COLO829 (cell line): ENCODE measurements at places on chromosomes 4 and X.

DNA sequence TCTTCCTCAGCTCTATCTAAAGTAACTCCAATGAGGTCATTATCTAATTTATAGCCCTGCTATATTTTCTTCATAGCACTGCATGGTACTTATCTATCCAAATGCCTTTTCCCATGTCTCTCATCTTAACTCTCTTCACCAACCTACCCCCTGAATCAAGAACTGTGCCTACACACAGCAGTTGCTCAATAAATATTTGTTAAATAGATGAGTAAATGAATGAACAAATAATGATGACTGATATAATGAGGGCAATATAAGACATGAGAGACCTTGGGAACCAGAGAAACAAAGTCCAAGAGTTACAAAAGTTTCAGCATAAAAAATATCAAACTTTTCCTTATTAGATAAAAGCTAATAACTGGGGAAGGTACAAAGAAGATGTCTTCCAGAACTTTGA, 19.6 kb downstream of the CAMK2D start:
- DNase-seq = no peak

- DNase-seq = no peak
These were observed 29.8 kb downstream of the ATP2B3 start for GRCh38 chrX:153547195-153547594.

DNA sequence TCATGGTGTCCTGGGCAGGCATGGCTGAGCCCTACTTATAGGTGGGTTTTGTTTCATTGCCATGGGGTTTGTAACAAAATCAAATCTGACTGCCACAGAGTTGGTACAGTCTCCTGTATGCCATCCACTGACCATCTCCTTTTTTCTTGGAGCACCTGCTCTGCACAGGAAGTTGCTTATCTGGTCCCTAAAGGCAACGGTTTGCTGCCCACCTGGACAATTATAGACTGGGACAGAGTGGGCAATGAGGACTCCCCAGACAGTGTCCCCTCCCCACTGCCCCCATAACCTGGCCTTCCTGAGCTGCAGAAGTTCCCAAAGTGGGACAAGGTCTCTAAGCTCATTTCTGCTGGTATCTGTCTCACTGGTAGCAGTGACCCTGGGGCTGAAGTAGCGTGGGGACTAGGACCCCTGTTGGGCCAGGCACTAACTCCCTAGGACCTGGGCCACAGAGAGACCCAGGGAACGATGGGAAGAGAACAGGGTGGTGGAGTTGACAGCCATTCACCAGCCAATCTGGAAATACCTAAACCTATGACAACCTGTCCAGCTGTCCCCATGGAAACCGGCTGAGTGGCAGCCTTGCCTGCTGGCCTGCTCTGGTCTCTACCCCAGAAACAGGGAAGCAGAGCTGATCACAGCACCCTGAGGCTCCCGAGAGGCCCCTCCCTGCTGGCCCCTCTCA, 64.7 kb downstream of the WFS1 start:
- DNase-seq = no peak

GRCh38 chrX:35046660-35047296, 104.2 kb downstream of the FAM47B start:
- DNase-seq = no peak

- no peak for DNase-seq
These were observed 137.6 kb downstream of the CPZ start for GRCh38 chr4:8730159-8730558.

DNA sequence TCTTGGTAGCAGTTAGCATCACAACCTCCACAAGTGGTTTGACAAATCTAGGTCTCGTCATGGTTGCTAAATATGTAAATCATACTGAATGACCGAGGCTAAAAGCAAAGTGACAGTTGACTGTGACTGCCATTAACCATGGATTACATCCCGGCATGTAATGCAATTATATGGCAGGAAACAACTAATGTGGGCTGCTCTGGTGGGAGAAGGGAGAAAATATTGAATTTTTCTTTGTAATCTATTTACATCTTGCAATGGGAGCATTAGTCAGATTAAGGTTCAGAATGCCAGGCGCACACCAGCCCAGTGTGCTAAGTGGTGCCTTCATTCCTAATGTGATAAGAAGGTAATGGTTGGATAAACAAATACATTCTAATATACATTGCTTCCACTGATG, 35.8 kb downstream of the UNC5C start:
- DNase-seq = no peak

- DNase-seq = no peak
These were observed 2090.4 kb upstream of the TENM3 start for GRCh38 chr4:180152831-180153230.

- peak; percentile 36 for DNase-seq
These were observed 44.1 kb upstream of the SH3RF1 start for GRCh38 chr4:169314906-169315305.

- peak; percentile 9 for DNase-seq
These were observed 113.9 kb upstream of the ANXA3 start for GRCh38 chr4:78437608-78438088.

- DNase-seq = no peak
These were observed 163.5 kb upstream of the SPIN4 start for GRCh38 chrX:63514569-63515080.

- no peak for DNase-seq
These were observed 70.0 kb upstream of the TSPAN5 start for GRCh38 chr4:98728433-98728832.

- DNase-seq = no peak
These were observed 115.0 kb downstream of the AGTR2 start for GRCh38 chrX:116285501-116285900.

- DNase-seq = no peak
These were observed 96.4 kb downstream of the ANXA10 start for GRCh38 chr4:168188754-168189153.

- DNase-seq = no peak
These were observed 92.0 kb upstream of the PRDX4 start for GRCh38 chrX:23575281-23575680.

DNA sequence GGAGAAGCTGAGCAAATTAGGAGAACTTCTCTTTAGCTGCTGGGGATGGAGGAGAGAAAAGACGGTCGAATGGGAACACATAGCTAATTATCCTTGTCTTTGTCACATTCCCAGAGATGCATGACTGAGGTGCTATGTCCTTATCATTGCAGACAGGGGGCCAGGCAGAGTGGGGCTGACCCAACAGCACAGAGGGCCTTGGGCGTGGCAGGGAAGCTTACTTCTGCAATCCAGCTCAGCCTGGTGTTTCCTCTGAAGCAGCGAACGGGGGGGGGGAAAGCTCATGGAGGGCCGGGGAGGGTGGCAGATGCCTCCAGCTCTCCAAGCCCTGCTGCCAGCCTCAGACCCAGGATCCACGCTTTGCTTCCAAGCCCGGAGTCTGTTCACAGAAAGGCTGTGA, 50.8 kb upstream of the HOPX start:
- DNase-seq = no peak

DNA sequence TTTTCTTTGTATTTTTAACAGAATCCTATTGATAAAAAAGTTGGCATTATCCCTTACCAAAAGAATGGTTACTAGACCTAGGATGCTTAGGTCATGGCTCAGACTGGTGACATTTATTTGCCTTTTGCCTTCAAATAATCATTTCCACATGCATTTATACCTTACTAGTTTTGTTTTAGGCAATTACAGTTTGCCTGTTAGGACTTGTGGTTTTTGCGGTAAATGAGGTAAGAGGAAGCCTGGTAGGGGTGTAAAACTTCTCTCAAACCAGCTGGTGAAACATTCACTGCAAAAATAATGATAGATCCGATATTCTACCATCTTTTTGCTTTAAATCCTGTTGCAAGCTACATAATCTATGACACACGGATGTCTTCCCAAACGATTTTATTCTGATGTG, 12.1 kb downstream of the LAMP2 start:
- DNase-seq = no peak
